Lower leg skin (tissue), 4 donors: ENCODE measurements at places on chromosomes 11 and 22. TPM values are rescaled to one million over a fixed set of nuclear protein-coding genes. Genes with fewer than 3 reads are reported as not detected.

Gene RIMBP3C
- 0.20 TPM for total RNA-seq

Gene MPPED2
- total RNA-seq: 1.1 TPM

Gene NEFH
- 0.42 TPM for total RNA-seq

Gene CNGA4
- total RNA-seq: not detected

- no peak for DNase-seq
Measured at GRCh38 chr11:115185931-115186330, 318.3 kb downstream of the CADM1 start.

DNA sequence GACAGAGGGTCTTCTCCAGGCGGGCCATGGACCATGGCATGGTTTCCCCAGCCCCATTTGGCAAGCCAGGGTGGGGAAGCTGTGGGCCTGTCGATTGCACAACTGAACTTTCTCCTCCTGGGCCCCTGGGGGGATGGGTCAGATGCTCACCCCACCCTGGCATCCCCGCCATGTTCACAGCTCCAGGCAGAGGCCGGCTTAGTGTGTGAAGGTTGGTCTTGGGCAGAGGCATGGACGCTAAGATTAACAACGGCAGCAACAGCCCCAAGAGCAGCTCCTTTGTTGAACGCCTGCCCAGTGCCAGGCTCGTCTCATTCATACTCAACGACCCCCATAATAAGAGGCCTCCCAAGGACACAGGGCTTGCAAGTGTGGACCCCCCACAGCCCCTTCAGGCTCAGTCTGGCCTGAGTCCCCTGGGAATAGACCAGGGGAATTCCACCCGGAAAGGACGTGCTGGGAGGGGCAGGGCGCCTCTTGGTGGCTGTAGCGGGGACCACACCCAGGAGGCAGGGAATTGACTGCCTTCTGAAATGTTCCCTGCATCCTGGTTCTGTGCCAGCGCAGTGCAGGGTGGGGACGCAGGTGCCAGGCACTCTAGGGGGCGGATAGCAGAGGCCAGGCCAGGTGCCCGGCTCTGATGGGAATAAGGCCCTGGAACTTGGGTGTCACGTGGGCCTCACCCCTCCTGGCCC lies 8.3 kb downstream of the TSPO start:
- no peak for DNase-seq

DNA sequence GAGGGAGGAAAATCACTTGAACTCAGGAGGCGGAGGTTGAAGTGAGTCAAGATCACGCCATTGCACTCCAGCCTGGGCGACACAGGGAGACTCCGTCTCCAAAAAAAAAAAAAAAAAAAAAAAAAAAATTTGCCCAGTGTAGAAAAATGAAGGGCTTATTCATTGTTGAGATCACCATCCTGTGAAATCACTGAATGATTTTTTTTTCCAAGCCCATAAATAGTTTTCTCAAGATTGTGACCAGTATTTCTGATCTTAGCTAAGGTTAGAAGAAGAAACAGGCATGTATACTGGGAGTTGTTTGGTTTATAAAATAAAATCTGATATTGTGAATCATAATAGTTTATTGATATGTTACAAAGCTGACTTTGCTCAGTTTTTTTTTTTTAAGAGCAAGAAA lies 269.4 kb downstream of the CADM1 start:
- DNase-seq: no peak

DNA sequence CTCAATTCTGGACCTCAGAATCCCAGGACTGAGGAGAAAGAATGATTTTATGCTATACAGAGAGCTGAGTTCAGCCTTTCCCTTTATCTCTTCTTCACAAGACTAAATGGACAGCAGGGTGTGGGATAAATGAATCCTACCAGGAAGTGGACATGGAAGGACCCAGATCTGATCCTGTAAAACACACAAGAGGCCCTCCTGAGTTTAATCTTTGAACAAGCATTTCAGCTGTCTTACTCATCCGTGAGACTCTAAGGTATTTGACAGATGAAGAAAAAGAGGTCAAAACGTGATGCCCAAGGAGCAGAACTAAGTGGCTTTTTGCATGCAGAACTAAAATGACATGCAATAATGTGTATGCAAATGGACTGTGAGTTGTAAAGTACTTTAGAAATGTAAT lies 511.3 kb downstream of the DLG2 start:
- no peak for DNase-seq

- no peak for DNase-seq
Measured at GRCh38 chr11:126378763-126379162, 23.3 kb downstream of the ST3GAL4 start.

Gene FOLR1
- 7.0 TPM for total RNA-seq

Gene HBG2
- not detected for total RNA-seq
